Natural killer cell (primary cell): ENCODE measurements at places on chromosomes 7 and 10. TPM values are rescaled to one million over a fixed set of nuclear protein-coding genes. Genes with fewer than 3 reads are reported as not detected.

GRCh38 chr7:46532571-46532970 is 611.5 kb upstream of the IGFBP3 start:
- DNase-seq = no peak

GRCh38 chr7:151866761-151867655 is 9.9 kb downstream of the PRKAG2 start:
- no peak for DNase-seq

- DNase-seq = no peak
Measured at GRCh38 chr7:50146692-50147091, 53.6 kb upstream of the ZPBP start.

DNA sequence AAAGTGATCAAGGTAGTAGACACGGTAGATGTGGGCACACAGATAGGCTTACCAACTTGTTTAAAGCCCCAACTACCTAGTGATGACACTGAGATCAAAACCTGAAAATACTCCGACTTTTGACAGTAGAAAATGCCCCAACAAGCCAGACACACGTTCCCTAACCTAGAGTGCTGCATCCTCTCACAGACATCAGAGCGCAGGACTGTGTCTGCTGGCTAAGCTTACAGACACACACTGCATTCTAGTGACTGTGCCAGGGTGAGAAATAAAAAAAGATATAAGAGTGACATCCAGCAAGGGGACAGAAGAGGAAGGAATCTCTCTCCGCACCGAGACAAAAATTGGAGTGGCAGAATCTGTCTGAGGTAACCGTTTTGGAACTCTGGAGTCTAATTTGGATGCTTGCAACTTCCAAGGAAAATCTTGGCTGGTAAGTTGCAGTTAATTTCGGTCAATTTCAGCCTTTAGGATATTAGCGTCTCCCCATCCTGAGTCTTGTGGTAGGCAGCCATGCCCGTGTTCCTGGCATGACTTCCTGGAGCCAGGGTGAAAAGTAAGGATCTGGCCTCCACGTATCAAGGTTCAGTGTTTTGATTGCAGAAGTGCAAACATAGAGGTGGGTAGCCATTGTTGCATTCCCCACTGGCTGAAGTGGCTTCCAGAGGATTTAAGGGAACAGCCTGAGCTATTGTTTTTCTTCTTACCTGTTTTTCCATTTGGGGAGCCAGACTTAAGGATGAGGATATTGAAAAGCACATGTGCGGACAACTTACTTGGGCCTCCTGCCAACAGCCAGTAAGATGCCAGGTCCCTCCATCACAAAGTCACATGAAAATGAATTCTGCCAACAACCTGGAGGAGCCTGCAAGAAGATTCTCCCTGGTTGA is 124.1 kb downstream of the SMURF1 start:
- no peak for DNase-seq

Gene NANOS1
- not detected for total RNA-seq

GRCh38 chr10:76643511-76643911 is 994.1 kb downstream of the KCNMA1 start:
- no peak for DNase-seq

- DNase-seq = no peak
Measured at GRCh38 chr10:31064348-31064747, 32.7 kb upstream of the ZNF438 start.

DNA sequence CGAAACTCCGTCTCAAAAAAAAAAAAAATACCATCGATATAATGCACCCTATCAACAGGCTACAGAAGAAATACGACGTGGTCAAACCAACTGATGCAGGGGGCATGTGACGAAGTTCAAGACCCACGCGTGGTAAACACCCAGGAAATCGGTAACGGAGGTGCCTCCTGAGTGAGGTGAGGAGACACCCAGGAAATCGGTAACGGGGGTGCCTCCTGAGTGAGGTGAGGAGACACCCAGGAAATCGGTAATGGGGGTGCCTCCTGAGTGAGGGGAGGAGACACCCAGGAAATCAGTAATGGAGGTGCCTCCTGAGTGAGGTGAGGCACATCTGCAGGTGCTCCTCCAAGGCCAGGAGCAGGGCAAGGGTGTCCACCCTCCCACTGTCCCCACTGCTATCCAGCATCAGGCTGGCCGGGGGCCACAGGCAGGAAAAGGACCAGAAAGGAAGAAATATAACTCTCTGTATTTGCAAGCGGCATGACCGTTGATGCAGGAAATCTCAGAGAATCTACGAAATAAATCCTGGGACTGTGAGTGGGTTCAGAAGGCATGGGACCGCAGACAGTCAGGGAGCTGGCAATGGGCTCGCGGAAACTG is 10.7 kb upstream of the GPR146 start:
- no peak for DNase-seq

Gene TUBAL3
- total RNA-seq = not detected

DNA sequence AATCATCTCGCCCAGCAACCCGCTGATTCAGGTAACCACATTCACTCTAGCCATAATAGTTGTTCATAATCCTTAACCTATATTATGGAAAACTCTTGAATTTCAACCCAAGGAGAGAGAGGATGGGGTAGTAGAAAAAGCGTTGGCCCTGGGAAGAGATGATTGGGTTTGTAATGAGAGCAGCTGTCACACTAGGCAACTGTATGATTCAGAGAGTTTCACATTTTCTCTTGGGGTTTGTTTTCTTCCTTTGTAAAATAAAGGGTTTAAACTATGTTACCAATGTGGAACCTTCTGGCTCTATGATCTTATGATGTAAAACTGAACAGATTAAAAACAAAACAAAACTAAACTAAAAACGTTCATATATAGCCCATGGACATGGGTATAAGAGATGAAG is 705.2 kb upstream of the IGFBP3 start:
- DNase-seq = no peak

GRCh38 chr7:143054621-143055020 is 2.5 kb downstream of the OR6V1 start:
- no peak for DNase-seq

GRCh38 chr7:28958235-28958979 is at the start of gene TRIL:
Gene TRIL (minus strand): TSS chr7:28958330. CDS start chr7:28958046, 284 bp downstream.
- DNase-seq = no peak

Gene TCERG1L
- not detected for total RNA-seq

- no peak for DNase-seq
Measured at GRCh38 chr10:114453576-114453975, 49.3 kb upstream of the AFAP1L2 start.

DNA sequence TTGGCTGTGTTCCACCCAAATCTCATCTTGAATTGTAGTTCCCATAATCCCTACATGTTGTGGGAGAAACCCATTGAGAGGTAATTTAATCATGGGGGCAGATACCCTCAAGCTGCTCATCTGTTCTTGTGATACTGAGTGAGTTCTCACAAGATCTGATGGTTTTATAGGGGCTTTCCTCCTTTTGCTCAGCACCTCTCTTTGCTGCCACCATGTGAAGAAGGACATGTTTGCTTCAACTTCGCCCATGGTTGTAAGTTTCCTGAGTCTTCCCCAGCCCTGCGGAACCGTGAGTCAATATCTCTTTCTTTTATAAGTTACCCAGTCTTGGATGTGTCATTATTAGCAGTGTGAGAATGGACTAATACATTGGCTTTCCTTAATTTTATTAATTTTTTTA is 527.8 kb downstream of the MDFIC start:
- DNase-seq = peak; percentile 4

Gene NME8
- total RNA-seq = 37.0 TPM

Gene PTN
- total RNA-seq = not detected

DNA sequence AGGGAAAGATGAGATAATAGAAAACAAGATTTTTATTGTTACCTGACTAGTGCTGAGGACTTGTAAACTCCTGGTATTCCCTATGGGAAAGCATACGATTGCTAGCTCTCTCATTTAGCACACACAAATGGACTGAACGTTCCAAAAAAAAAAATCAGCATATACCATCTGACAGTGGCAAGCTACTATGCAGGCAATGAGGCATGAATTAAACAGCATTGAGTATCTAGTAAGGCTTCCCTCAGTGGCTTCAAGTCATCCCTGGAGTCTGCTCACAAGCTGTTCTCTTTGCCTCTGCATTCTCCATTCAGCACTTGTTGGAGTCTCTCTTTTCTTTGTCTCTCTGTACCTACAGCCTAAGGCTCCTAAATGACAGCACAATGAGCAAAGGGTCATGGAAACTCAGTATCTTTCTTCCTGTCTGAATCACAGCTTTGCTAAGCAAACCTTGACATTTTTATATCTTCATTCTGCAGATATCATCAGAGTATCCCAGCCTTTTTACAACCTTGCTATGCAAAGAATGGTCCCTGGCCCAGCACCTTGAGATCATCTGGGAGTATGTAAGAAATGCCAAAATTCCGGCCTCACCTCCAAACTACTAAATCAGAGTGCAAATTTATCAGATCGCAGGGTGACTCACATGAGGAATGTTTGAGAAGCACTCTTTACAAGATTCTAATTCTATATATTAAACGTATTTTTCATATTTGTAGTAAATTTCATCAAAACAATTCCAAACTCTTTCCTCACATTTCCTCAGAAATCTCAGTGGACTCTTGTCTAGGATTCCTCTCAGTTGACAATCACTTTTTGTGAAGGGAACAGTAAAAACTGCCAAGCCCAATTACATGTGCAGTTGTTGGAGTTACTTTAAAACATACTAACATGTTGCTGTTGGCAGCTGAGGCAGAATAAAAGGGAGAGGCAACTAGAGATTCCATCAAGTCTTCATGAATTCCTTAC is 10.8 kb upstream of the LIPA start:
- no peak for DNase-seq

DNA sequence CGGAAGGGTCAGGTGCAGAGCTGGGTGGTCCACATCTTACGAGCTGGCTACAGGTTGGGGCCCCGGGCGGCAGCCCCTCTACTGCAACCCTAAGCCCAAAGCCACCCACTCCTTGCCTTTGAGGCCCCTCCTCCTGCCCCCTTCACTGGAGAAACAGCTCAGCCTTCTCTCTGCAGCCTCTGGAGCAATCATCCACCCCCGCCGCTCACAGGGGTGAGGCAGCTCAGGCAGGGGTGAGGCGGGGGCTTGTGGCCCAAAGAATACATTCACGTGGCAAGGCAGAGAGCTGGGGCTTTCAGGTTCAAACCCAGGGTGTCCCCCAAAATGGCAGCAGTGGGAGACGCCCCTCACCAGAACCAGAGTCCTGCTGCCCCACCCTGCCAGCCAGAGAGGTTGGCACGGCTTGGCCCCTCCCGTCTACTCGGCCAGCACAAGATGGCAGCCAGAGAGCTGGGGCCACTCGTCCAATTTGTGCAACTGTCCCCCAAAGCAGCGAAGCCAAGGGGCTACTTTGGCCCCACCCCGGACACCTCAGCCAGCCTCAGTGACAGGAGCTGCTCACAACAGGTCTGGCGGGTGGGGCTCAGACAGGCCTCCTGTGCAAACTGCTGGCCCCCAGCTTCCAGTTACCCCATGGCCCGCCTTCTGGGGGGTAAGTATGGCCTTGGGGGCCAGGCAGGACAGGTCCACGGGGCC is 7.2 kb downstream of the GNB2 start:
- DNase-seq = no peak

DNA sequence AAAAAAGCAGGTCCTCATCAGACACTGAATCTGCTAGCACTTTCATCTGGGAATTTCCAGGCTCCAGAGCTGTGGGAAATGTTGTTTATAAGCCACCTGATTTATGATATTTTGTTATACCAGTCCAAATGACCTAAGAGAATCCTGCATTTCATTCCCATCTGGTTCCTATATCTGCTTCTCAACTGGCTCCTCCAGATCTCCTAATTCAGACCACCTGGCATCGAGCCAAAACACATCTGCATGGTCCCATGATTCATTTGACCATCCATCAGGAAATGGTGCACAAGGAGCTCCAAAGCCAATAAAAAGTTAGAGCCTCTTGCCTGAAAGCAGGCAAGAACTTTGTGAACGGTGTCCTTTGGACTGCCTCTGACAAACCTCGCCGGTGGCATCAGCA is 108.9 kb downstream of the IPMK start:
- no peak for DNase-seq

DNA sequence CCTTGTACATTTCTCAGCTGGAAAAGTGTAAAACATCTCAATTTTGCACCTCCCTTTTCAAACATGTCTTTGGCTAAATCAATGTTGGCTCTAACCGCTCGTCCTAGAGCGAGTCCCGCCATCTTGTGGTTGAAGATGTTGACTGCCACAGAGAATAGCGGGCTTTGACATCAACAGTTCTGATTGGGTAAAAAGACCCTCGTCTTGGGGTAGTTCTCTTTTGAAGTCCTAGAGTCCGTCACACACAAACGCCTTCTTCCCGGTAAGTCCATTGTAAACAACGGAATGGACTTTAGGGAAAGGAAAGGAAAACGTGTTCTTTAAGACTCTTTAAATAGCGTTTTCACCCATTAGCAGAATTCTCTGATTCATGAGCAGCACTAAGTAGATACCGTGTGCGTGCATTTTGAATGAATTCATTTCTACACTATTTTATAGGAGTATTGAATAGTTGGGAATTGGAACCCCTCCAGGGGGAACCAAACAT is 452 bp upstream of the RPP30 start:
- peak; percentile 69 for DNase-seq

GRCh38 chr10:36491926-36492325 is 633.5 kb upstream of the ANKRD30A start:
- DNase-seq = no peak

Gene GNGT1
- not detected for total RNA-seq

DNA sequence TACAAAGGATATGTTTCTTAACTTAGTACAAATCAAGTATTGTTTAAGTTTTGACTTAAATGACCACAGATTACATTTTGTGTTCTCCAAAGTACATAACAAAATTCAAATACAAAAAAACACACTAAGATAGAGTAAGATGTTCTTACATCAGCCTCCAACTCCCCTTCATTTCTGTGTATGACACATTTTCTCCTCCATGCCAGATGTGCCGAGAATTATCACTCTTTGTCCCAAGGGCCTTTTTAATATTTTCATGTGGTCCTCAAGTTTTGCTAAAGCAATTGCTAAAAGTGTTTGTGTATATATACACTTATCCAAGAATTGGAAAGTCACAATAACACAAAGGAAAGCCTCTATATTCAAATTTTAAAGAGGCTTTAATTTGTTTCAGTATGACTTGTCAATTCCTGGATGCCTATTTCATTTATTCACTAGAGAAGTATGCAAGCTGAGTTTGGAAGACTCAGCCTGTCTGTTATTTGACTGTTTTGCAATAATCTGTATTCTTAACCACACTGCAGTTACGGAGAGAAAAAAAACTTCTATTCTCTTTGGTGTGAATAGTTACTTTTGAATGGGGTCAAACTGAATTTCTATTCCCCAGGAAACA is 586.4 kb upstream of the SEMA3D start:
- DNase-seq = no peak

GRCh38 chr7:93160410-93160809 is 12.2 kb upstream of the SAMD9L start:
- DNase-seq = no peak

Gene IKZF1
- 294 TPM for total RNA-seq

GRCh38 chr10:88193018-88193417 is 329.6 kb downstream of the PTEN start:
- no peak for DNase-seq

Gene LRRTM3
- total RNA-seq = not detected

DNA sequence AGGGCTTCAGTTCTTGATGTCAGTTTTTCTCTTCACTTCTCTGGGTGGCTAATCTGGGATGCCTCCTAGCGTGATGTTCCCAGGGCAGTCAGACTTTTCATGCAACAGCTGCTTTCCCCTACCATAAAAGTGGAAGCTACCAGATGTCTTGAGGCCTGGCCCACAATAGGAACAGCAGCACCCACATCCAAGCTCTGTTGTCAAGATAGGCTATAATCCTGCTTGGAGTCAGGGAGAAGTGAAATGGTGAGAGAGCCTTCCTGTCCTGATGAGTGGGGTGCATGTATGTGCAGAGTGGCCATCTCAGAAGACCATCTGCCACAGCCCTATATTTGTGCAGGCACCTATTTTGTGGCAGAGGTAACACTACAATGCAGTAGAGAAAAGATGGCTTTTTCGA is 108.0 kb downstream of the HTR5A start:
- DNase-seq = no peak

GRCh38 chr7:158112571-158113320 is 474.9 kb downstream of the PTPRN2 start:
- DNase-seq = no peak
